ENCODE measurements at places on chromosomes 3 and 15.

- no peak for DNase-seq
Measured at GRCh38 chr3:59818033-59818918, 768.5 kb upstream of the CFAP20DC start.

GRCh38 chr3:72475258-72476138, 372.7 kb downstream of the SHQ1 start:
- DNase-seq: no peak

- no peak for DNase-seq
Measured at GRCh38 chr3:45894015-45894414, 7.7 kb downstream of the CCR9 start.

GRCh38 chr3:133675631-133676335, 14.0 kb upstream of the TOPBP1 start:
- DNase-seq: no peak
